ENCODE measurements at places on chromosomes 12 and 14.

DNA sequence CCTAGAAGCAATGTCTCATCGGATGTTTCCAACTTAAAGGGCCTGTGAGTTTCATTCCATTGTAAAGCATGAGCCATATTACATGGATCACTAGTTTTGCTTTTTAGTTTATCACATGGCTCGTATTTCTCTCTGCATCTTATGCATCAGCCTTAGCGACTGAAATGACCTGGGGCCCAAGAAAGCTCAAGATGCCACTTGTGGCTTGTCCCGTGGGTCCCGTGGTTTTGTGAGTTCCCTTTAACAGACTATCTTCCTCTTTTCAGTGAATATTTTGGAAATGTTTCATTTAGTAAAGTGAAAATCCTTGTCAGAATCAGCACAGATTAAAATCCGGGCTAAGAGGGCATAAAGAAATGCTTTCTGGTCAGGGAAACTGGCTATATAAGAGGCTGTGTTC is 86.2 kb upstream of the PPM1H start:
- no peak for DNase-seq

DNA sequence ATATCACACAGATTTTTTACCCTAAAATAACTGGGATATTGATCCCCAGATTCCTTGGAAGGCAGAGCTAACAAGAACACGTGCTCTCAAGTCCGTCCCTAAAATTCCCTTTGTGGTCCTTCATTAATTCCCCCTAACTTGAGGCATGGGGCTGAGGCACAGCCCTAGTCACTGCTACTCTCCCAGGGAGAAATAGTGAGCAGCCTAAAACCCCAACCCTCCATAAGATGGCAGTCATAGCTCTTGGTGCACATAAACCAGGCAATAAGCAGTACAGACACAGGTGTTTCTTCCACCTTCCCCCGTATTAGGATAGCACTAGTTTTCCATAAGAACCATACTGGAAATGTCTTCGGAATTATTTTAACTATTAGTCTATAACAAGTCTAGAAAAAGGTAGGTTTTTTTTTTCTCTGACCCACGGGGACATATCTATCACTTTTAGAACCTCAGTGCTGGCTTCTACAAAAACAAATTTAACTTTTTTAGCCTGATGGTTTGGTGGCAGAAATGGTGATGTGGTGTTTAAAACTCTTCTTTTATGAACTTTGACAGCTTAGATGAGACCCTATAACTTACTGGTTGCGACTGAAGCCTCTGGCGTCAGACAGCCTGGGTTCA is 3.1 kb upstream of the ARHGEF40 start:
- DNase-seq: no peak

- no peak for DNase-seq
Observed at GRCh38 chr14:57998766-57999165, 132.9 kb upstream of the SLC35F4 start.

DNA sequence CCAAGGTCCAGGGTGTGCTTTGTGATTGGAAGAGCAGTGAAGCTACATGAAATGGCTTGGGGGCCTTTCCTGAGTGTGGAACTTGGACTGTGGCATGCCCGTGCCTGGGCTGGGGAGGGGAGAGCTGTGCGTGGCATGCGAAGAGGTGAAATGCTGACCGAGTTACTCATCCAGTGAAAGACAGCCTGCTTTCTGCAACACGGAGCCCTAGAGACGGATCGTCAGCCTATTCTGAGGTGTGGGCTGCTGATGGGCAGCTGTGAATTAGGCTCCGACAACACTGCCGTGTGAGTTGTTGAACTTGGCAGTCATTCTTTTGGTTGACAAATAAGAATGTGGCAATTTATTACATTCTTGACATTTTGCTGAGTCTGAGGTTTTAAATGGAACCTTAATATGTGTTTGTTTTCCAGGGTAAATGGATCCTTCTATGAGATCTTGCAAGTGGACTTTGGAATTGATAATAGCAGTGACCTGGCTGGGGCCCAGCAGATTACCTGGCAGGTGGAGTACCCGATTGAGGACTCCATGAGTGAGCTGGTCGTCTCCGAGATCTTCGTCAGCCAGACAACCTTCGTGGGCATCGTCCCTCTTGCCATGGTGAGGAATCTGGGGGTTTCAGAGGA is 453.9 kb downstream of the AACS start:
- DNase-seq: no peak

DNA sequence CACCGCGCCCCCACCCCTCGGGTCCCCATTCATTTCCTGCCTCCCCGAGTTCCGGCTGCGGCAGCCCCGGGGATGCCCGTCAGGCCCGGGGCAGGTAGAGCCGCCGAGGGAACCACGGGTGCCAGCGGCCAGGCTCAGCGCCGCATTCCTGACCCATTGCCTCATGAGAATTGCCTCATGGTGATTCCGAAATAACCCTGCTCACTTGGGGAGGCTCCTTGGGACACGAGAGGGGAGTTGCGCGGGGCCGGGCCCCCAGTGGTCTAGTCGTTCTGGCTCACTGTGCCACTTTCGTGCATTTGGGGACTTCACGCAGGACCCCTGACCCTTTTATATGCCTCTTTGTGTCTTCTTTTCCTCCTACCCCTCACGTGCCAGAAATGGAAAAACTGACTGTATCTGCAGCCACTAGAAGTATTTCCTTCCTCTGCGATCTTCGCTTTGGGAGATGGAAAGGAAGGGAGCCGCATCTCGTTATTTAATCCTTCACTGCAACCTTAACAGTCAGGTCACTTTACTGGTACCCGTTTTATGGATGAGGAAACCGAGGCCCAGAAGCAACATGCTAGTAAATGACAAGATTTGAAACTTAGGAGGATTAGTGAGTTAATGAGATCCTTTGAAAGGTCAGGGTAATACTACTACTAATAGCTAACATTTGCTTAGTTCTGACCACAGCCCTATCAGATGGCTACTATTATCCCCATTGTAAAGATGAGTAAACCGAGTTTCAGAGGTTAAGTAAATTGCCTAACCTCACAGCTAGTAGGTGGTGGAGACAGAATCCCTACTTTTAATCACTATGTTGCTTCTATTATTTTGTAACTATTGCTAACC is 768 bp downstream of the PTPN11 start:
- no peak for DNase-seq

DNA sequence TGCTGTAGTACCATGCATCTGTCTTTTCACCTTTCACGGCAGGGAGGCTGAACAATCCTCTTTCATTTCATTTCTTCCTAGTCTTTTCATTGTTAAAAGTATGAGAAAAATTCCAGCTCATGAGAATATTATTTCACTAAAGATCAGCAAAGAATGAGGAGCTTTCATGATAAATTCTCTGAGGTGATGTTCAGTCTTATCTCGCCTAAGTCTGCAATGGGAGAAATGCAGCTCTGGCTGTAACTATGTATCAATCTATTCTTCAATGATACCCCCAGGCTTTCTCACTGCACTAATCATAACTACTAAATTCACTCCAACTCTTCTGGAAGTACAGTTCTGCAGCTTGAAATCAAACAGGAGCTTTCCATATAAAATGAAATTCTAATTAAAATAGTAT is 15.7 kb downstream of the FOXG1 start:
- no peak for DNase-seq

- no peak for DNase-seq
Observed at GRCh38 chr14:105039458-105040205, 18.7 kb upstream of the CDCA4 start.

GRCh38 chr14:32064931-32065330 is 12.2 kb upstream of the ARHGAP5 start:
- no peak for DNase-seq

DNA sequence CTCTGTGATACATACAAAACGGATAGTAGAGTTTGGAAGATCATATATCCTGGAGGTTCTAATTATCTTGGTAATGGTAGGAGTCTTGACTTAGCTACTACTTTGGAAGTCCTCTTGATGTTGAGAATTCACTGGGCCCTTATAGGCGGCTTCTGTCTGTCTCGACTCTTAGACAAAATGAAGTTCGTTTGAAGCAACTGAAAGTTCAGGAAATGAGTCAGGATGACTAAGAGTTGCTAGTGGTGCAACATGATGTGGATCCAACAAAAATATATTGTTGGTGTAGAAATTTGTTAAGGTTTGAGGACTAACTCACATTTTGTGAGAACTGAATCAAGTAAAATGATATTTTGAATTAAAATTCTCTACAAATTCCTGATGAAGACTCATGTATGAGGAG is 272.7 kb downstream of the AEBP2 start:
- DNase-seq: no peak

GRCh38 chr14:103547455-103547940 is 15.0 kb downstream of the BAG5 start:
- no peak for DNase-seq

Data from GM18507 (cell line).